Myocyte (in vitro differentiated cells): ENCODE measurements at places on chromosomes 1 and 21. TPM values are rescaled to one million over a fixed set of nuclear protein-coding genes. Genes with fewer than 3 reads are reported as not detected.

DNA sequence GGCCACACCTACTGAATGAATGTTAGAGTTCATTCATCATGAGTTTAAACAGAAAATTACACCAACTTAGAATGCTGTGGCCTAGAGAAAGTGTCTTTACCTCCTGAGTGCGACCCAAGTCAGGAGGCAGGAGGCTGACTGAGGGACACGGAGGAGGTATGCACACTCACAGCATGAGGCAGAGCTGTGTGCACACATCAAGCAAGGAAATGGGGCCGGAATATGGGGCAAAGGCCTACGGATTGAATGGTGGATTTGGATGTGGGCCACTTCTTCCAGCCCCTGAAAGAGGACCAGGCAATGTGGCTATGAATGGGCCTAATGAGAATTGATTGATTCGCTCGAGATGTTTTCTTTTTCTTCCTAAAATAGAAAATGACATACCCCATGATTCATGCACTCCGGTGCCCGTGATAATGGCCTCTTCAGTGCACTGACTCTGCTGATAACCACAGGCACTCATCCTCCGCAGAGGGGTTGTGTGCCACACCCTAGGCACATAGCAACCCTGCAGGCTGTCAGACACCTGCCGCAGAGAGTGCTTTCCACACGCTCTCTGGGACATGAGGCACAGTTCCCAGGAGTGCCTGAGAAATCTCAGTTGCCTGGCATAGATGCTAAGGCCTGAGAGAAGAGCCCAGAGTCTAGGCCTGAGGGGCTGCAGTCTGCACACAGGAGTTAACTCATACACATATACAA is 155.5 kb downstream of the GLUL start:
- DNase-seq, result peak; percentile 98

DNA sequence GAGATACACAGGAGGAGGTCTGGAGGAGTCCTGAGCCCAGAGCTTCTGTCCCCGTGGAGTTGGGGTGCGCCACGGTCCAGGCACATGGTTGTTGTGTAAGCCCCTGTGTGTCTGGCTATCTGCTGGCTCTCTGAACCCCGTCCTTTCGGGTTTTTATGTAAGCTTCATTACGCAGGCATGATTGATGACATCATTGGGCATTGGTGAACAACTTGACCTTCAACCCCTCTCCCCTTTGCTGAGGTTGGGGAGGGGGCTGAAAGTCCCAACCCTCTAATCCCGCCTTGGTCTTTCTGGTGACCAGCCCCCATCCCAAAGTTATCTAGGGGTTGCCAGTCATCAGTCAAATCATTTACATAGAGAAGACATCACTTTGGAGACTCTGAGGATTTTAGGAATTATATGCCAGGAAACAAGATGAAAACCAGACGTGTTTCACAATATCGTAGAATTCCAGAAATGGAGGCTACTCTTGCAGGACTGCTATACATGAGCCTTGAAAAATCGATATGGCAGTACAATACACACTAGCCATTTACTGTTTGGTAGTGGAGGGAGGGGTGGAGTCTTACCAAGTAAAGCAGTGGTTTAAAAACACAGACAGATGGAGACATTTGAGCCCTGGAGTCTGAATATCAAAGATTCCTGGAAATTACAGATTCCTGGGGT is 69.8 kb upstream of the SCAF4 start:
- no peak for DNase-seq

Gene ANP32E
- total RNA-seq, result 14.9 and 17.9 TPM in 2 replicates

Gene HOOK1
- 0.36 TPM in 1 of 2 replicates, not detected in the other for total RNA-seq

Gene BRDT
- not detected in 2 replicates for total RNA-seq

Gene ELF3
- total RNA-seq, result 0.68 TPM in 1 of 2 replicates, not detected in the other

Gene SERPINC1
- not detected in 2 replicates for total RNA-seq
